ENCODE measurements at places on chromosomes 5 and 9.

- peak; percentile 85 for DNase-seq
Observed at GRCh38 chr5:32613050-32613672, 27.8 kb downstream of the SUB1 start.

- DNase-seq: no peak
Observed at GRCh38 chr9:110977259-110977709, 61.0 kb downstream of the LPAR1 start.

GRCh38 chr5:172149073-172149472 lies 39.0 kb downstream of the STK10 start:
- DNase-seq: no peak

- no peak for DNase-seq
Observed at GRCh38 chr5:84752780-84753179, 368.1 kb upstream of the EDIL3 start.

DNA sequence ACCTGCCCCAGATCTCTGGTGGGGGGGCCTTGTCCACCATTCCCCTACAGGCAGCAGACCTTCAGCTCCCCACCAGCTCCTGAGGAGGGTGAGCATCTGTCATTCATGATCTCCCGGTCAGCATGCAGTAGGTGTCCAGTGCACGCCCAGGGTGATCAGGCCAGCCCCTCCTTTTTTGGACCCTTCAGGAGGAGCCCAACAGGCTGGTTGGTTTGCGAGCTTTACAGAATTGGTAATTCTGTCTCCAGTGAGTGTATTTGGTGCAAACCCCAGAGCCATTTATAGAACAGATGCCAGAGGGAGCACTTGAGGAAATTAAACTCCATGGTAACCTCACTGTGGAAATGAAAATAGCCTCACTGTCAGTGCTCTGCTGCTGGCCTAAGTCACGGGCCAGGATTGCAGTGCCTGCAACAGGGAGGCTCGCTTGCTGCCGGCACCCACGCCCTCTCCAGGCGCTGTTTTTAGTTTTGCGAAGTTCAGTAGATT lies 23.4 kb downstream of the WNK2 start:
- DNase-seq: no peak

- no peak for DNase-seq
Observed at GRCh38 chr9:35948901-35949318, 9.0 kb downstream of the OR2S2 start.

- no peak for DNase-seq
Observed at GRCh38 chr9:86242071-86242470, 17.4 kb downstream of the C9orf153 start.

GRCh38 chr5:42991404-42992087 lies 48.6 kb downstream of the ANXA2R start:
- no peak for DNase-seq

- no peak for DNase-seq
Observed at GRCh38 chr5:159095866-159096242, 3.9 kb downstream of the EBF1 start.

DNA sequence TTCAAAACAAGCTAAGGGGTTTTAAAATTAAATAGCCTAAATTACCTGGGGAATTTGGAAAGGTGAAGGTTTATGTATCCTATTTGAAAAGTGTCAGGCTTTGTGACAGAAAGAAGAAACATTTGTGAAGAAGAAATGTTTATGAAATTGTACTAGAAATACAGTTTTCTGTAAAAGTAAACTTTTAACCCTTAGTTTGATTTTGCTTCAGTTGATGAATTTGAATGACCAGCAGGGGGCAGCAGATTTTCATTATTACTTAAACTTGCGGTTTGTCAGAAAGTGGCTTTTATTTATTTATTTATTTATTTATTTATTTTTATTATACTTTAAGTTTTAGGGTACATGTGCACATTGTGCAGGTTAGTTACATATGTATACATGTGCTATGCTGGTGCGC lies 58.1 kb downstream of the NNT start:
- peak; percentile 40 for DNase-seq

- no peak for DNase-seq
Observed at GRCh38 chr9:6910032-6910431, 152.3 kb downstream of the KDM4C start.

GRCh38 chr5:65907135-65907534 lies 19.2 kb upstream of the ERBIN start:
- no peak for DNase-seq

- DNase-seq: no peak
Observed at GRCh38 chr5:172142709-172143215, 45.3 kb downstream of the STK10 start.

DNA sequence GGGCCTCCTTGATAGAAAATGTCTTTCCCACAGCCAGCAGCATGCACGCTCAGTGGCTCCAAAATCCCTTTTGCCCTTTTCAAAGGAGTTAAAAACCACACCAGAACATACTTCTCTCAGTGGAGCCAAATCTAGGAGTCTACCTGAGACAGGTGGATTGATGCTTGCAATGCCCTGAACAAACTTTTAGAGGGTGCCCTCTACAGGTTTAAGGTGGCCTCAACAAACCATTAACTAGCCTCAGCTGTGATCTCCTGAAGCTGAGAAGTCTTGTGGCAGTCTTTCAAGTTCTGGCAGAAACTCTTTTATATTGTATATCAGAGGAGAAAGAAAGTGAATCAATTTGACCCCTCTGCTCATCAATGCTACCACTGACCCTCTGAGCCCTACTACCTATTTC lies 125.4 kb downstream of the MED27 start:
- DNase-seq: no peak

GRCh38 chr5:158911693-158912363 lies 187.9 kb downstream of the EBF1 start:
- no peak for DNase-seq

- DNase-seq: no peak
Observed at GRCh38 chr5:118456085-118456484, 532.3 kb downstream of the DTWD2 start.

GRCh38 chr9:136363949-136364748 lies 605 bp upstream of the DNLZ start:
- peak; percentile 19 for DNase-seq

DNA sequence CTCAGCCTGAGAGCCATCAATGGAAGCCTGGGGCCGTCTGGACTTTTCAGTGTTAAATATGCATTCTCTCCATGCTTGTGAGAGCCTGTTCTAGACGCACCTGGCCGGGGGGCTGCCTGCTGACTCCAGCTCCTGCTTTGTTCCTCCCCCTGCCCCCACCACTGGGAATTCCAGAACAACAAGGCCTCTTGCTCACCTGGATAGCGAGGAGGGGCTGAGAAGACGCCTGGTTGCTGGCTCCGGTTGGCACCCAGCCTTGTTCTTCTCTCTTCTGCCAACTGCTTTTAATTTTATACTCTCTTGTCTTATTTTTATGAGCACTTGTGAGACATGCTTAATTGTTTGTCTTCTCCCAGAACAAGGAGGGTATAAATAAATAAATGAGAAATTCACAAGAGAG lies 15.0 kb upstream of the RAPGEF1 start:
- no peak for DNase-seq

DNA sequence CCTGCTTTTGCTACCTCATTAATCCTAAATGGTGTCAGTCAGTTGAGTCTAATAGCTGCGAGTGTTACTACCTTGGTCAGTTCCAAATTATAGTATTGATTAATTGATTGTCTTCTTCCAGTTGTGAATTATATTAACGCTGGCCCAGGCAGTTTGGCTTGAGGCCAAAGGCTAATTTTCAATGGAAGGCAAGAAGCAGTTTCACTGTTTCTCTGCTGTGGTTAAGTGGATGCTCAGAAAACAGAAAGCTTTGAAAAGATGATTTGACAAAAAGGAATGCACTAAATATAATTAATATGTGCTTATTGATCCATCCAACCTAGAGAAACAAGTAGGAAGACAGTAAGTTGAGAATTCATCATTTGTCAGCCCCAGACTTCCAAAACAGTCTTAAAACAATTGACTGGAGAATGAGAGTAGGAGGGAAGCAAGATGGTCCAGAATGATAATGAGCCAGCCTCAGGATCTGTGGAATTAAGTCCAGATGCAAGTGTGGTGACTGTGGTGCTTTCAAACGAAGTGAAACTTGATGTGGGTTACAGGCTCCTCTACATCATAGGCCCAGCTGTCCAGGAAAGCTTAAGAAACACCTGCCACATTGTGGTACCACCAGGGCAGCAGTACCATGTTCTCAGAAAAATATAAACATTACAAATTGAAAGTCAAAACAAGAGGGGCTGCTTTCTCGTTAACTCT lies 1371.0 kb upstream of the DMAC1 start:
- no peak for DNase-seq

DNA sequence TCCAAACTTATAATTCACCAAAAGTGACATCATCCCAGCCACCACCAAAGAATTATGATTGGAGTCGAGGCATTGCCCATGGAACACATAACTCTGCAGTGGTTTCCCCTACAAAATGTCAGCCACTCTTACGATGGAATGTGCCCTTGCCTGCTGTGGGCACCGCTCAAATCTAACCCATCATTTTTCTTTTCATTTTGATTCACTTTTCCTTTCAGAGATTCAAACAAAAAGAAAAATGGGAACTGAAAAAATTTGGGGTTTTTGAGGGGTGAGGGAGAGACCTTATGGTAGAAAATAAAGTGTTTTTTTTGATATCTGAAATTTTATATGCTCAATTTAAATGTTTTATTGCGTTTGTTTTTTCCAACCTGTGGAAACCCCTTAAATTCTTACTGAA lies 28.1 kb downstream of the SMARCA2 start:
- DNase-seq: no peak

- no peak for DNase-seq
Observed at GRCh38 chr5:16135506-16135905, 44.1 kb downstream of the MARCHF11 start.

GRCh38 chr9:12544700-12545099 lies 148.5 kb upstream of the TYRP1 start:
- DNase-seq: no peak

- no peak for DNase-seq
Observed at GRCh38 chr5:33809936-33810335, 81.9 kb downstream of the ADAMTS12 start.

GRCh38 chr9:38172586-38172985 lies 103.6 kb upstream of the SHB start:
- DNase-seq: no peak

DNA sequence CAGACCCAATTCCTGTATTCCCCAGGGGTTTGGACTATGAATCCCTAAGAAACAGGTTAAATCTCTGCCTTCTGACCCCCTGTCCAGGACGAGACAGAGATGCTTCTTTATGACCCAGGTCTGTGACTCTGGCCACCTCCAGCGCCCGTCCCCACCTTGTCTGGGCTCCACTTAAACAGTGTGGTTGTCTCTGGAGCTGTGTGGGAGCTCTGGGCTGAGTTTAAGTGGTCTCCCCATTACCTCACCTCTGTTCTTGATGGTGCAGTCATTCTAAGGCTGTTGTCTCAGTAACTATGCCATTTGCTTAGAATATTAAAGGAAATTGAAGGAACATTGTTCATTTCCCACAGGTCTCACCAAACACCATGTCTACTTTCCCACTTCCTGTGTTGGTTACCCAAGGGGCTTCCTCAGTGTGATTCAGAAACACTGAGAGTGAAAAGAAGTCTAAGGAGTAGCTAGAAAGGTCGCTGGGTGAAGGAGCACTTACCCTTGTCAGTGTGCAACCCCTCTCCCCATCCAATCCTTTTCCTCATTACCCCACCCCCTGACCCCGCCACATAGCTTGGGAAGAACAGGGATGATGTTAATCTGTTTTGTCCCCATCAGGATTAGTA lies 127.8 kb upstream of the CKMT2 start:
- peak; percentile 8 for DNase-seq

GRCh38 chr5:140113180-140113698 lies 670 bp upstream of the PURA start:
- peak; percentile 44 for DNase-seq

GRCh38 chr9:90953200-90953599 lies 151.6 kb downstream of the SYK start:
- no peak for DNase-seq

DNA sequence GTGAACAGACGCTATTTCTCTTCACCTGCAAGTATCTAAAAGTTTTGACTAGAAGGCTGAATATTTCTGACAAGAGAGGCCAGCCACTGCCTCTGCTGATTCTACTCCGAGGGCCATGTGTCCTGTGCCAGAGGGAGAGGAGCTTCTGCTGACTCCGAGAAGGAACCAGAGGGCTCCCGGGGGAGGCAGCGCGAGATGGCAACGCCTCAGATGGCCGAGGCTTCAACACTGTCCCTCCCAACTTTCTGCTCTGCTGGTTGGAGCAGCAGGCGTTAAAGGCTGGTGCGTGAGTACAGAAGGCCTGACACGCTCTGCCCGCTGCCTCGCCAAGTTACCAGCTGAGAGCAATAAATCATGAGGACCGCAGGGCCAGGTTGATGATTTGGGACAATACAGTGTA lies 178.8 kb downstream of the GAPVD1 start:
- DNase-seq: no peak

DNA sequence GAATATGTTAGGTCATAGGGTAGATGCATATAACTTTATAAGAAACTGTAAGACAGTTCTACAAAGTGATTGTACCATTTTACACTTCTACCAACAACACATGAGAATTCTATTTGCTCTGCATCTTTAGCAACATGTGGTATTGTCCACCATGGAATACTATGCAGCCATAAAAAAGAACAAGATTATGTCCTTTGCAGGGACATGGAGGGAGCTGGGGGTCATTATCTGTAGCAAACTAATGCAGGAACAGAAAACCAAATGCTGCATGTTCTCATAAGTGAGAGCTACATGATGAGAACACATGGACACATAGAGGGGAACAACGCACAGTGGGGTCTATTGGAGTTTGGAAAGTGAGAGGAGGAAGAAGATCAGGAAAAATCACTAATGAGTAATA lies 22.2 kb upstream of the CER1 start:
- DNase-seq: no peak

Data from stimulated activated naive CD8-positive, alpha-beta T cell treated with anti-CD3 and anti-CD28 coated beads, Interleukin-15, Interleukin-2, amounts not matched to agents 100 U/mL and 50 U/mL, for 24 hours (primary cell).